ENCODE measurements at places on chromosomes 6 and 20.

DNA sequence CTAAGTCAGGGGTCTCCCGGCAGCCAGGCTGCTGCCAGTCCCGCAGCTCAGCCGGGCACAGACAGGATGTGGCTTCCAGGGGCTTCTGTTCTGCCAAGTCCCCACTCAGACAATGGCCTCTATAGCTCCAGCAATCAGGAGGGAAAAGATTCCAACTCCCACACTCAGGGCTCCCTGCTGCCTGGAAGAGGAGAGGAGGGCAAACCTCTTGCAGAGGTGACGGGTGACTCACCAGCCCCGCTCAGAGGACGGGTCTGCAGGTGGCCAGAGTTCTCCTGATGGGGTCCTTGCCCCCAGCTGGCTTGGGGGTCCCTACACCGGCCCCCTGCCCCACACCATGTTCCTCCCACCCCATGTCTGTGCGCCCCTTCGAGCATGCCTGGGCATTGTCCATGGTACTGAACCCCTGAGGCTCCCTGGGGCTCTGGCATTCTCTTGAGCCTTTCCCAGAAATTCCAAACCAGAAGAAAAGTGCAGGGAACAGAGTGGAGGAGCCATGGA lies 32.6 kb downstream of the NTSR1 start:
- no peak for DNase-seq

DNA sequence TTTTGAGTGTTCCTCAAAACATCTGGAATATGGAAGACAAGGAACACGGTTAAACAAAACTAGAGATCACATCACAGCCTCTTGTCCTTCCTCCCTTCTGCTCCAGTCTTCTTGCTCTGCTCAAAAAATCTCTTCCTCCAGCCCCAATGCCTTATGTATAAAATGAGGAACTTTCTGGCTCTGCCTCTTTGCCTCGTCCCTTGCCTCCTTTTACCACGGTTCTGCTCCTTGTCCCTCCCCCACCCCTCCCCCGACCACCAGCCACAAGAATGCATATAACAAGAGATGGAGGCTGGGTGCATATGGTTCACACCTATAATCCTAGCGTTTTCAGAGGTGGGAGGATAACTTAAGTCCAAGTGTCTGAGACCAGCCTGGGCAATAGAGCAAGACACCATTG lies 43.6 kb downstream of the PLAGL2 start:
- DNase-seq: no peak

DNA sequence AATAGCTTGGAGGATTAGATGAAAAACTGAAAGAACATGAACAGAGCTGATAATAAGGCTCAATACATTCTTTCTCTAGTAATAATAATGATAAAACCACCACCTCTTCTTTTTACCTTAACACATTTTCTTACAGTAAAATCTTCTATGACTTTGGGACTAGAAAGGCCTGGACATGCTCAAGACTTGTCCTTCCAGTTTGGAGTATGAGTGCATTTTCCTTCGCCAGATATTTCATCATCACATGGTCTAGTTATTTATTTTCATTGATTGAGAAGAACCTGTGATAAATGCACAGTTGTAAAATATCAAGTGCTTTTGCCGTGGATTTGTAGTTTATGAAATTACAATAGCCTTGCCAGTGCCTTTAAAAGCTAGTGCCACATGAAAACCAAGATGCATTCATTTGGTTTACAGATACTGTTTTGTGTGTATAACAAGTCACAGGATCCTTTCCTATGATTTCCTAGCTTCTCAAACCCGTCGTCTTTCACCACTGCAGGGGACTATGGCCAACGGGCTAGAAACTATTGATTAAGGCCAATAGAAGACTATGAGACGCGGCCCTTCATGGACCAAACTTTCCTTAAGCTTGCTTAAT lies 200.2 kb upstream of the ZNF217 start:
- DNase-seq: no peak

DNA sequence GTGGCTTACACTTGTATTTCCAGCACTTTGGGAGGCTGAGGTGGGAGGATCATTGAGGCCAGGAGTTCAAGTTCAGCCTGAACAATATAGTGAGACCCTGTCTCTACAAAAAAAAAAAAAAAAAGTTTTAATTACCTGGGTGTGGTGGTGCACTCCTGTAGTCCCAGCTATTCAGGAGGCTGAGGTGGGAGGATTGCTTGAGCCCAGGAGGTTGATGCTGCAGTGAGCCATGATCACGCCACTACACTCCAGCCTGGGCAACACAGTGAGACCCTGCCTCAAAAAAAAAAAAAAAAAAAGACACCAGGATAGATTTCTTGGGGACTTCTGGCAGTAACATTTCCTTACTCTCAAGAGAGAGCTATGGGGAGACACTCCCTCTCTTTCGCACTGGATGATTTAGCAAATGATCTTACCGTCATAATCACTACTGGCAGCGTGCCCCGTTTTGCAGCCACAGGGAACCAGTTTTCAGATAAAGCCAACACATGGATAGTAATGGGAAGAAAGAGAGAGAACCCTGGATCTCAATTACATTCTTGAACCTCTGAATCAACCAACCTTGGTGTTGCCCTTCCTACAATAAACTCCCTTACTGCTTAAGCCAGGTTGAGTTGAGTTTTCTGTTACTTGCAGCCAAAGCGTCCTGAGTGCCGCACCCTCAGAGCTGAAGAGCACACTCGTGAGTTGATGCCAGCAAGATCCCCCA lies 18.1 kb upstream of the PTPN1 start:
- no peak for DNase-seq

DNA sequence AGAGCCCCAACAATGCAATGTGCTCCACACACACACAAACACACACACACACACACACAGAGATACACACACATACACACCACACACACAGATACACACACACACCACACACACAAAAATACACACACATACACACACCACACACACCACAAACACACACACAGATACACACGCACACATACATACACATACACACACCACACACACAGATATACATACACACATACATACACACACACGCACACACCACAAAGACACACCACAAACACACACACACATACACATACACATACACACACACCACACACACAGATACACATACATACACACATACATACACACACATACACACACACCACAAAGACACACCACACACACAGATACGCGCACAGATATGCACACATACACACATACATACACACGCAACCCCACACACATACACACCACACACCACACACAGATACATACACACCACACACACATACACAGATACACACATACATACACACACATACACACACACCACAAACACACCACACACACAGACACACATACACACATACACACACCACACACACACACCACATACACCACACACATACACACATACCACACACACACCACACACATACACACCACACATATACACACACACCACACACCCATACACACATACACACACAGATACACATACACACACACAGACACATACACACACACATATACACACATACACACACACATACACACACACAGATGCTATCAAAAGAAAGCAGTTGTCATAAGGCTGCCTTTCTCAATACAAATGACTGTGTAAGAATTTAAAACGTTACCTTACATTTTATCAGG lies 128.0 kb downstream of the FOXC1 start:
- DNase-seq: no peak

GRCh38 chr6:10586302-10586701 lies 65.2 kb downstream of the GCNT2 start:
- no peak for DNase-seq

DNA sequence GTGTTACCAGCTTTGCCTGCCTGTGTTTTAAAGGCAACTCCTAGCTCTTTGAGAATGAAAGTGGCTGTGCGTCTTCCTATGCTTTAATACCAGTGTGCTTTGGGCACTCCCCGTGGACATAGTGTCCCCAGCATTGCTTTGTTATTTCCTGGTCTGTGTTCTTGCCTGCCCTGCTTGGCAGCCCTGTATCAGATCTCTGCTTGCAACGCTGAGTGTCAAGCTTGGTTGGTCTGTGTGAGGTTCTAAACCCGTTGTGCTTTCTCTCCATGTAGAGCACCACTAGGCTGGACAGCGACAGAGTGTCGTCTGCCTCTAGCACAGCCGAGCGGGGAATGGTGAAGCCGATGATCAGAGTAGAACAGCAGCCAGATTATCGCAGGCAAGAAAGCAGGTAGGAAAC lies 80.2 kb downstream of the AFDN start:
- no peak for DNase-seq

DNA sequence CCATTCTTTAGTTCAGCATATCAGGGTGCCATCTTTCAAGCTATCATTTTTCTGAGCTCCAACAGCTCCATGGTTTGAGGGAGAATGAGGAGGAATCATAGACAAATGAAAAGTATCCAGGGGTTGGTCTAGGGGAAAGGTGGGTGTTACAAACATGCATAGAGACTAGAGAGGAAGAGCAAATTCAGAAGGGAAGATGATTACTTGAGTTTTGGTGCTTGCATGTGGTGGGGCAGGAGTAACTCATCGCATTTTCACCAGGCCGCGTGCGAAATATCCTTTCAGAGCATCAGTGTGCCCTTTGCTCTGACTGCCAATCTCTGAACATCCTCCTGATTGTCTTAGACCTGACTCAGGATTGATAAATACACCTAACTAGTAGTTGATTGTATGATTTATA lies 7.7 kb upstream of the BICRAL start:
- no peak for DNase-seq

- DNase-seq: no peak
Measured at GRCh38 chr6:134805168-134805567, 144.7 kb downstream of the ALDH8A1 start.

- DNase-seq: no peak
Measured at GRCh38 chr20:60031107-60031506, 72.9 kb downstream of the CDH26 start.

DNA sequence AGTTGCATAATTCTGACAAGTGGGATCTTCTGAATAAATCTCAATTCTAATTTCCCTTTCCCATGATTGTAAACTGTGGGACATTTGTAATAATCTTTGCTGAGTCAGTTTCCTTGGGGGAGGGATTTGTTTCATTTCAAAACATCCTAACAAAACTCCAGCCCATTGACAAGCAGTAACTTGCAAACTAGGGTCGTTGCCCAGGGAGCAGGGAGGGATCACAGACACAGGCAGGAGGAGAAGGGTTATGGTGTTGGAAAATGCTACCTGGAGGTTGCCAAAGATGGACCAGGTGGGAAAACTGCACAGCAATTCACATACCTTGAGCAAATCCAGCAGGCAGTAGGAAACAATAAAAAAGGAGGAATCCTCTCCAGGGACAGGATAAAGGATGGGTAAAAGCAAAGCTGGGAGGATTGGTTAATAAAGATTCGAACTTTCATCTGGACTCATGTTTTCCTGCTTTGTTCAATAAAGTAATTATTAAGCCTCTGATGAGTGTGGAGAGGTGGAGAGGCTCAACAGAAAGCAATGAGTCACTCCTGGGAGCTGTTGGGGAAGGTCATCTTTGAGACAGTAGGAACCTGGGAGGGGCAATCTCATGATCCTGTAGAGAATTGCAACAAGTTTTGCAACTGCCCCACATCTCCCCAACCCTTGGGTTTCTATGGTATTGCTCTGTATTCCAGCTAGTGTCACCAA lies 87.3 kb upstream of the AKIRIN2 start:
- no peak for DNase-seq

- DNase-seq: no peak
Measured at GRCh38 chr6:50030777-50031562, 9.2 kb upstream of the DEFB110 start.

- no peak for DNase-seq
Measured at GRCh38 chr6:83265384-83265783, 72.2 kb downstream of the RWDD2A start.

DNA sequence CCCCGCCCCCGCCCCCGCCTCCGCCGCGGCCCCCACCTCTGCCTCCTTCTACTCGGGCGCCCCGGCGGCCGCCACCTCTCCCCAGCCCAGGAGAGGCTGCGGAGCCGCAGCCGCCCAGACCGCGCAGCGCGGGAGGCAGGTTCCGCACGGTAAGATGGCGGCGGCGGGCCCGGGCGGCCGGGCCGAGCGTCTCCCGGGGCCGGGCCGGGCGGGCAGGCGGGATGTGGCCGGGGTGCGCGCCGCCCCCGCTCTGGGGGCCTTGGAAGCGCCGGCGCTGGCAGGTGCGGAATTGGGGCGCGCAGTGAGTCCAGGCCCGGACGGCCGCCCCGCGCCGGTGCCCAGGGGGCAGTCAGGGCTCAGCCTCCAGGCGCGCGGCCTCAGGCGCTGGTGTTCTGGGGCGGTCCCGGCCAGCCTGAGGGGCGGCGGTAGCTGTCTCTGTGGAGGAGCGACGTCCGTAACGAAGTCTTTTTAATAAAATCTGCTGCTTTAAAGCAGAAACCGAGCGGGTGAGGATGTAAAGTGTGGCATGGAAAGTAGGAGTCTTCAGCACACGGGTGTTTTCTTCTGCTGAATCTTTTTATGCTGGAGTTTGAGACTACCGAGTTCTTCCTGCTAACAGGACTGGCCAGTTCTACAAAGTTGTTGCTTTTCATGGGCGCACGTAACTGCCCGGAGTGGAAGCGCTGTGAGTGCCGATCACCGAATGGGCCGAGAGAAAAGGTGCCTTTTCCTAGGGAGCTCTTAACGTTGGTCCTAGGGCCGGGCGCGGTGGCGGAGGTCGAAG lies at the start of gene GID8:
Gene GID8 (plus strand): TSS at position 43 of the 784 bp plus-strand sequence. CDS start 3,356 bp downstream, outside the sequence.
- DNase-seq: no peak

GRCh38 chr6:26597821-26598220 lies 1.1 kb downstream of the ABT1 start:
- no peak for DNase-seq

- no peak for DNase-seq
Measured at GRCh38 chr20:8020314-8021079, 936 bp upstream of the TMX4 start.

DNA sequence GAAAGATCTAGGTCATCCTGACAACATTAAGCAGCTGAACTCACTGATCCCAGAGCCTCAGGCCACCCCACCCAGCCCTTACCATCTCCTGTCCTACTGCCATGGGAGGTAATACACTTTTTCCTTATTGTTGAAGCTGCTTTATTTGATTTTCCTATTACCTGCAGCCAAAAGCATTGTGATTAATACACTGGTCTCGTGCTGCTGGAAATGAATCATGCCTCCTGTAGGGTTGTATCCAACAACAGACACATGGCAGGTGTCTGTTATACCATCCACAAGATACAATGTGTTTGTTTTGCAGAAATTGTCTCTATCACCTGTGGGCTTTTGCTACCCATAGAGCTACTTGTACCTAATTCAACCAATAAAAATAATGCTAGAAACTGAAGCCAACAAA lies 34.2 kb downstream of the MYLIP start:
- no peak for DNase-seq

DNA sequence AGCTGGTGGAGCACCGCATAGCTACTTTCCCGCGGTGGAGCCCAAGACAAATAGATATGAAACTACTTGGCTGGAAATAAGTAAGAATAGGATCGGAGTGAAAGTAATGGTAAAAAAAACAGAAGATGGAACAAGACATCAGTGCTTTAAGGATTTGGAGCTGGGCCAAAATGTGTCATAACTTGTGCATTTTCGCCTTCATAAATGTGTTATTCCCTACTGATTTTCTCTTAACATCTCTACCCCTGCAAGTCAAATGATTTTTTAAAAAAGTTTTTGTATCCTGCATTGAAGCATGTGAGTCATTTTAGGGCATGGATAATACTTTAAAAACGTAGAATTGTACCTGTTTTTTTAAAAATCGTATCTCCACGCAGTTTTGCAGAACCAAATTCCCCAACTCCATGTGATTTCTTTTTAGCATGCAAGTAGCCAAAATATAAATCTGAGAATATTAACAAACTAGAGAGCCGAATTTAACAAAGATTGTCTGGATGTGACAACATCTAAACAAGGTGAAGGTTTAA lies 882 bp upstream of the FAM184A start:
- DNase-seq: no peak

Data from NCI-H1930 (cell line).